ENCODE measurements at places on chromosomes 7 and 10.

DNA sequence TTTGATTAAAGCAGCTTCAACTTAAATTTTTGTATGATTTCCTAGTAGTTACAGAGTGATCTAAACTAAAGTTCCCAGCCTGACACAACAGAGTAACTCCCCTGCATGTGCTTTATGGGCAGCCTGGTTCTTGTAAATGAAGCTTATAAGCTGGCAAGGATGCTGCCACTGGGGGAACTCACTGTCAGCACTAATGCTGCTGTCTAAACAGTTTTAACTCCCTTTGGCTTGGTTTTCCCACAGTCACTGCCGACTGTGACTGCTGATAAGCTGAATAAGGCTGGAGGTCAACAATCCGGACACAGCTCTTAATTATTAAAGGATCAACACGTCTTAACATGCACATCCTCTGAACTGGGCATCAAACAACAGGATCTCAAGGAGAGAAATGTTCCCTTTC, 130.1 kb downstream of the OTUD1 start:
- DNase-seq = no peak

DNA sequence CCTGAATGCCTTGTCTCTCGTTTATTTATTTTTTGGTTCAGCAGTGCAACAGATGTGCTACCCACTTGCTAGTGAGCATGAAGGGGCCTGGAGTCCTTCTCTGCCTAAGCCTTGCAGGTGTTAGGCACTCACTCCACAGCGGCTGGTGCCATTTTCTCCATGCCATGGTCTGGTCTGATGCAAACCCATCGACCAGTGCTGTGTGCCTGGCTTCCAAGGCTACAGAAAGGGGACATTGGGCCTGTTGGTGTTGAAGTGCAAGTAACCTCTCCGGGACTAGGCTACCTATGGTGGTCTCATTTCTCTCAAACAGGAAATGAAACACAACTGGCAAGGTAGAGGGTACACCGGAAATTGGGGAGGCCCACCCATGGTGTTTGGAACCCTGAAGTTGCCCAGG, 198.1 kb downstream of the ADARB2 start:
- DNase-seq = no peak

GRCh38 chr7:23358152-23358674, 59.1 kb downstream of the MALSU1 start:
- DNase-seq = no peak

- no peak for DNase-seq
Measured at GRCh38 chr10:96619120-96619519, 32.3 kb upstream of the TM9SF3 start.

DNA sequence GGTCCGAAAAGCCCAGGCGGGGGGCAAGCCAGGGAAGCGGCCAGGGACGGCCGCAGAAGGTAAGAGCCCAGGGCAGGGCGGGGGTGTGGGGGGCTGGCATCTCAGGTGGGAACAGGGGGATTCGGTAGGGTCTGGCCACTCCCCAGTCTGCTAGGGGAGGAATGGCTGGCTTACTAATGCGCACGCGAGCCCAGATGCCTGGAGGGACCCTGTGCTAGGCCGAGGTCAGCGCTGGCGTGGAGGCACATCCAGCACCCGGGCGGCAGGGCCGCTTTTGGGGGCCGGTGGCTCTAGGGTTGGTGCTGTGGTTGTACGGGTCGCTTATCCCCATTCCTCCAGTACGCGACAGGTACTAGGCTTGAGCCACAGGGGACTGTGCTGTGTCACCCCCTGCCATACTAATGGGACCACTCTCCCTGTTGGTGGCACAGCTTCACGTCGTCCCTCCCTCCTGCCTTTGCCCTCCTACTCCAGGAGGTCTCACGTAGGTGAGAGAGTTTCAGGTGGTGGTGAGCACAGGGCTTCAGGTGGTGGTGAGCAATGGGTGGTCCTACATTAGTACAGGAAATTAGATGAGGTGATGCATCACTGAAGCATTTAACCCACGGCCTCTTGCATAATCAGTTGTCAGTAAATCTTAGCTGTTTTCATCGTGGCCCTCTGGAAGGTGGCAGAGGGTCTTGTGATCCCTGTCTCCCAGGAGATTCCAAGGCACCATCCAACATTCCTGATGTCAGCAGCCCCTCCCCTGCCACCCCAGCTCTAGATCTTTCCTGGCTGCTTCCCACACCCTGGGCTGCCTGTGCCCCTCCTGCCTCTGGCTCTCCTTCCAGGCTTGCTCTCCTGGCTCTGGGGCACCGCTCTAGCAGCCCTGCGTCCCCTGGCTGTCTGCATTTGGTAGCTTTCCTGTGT, 971 bp downstream of the AEBP1 start:
- no peak for DNase-seq

Measured in activated T-cell treated with anti-CD3 and anti-CD28 coated beads for 4 hours (primary cell).